ENCODE measurements at places on chromosomes 5 and 9.

DNA sequence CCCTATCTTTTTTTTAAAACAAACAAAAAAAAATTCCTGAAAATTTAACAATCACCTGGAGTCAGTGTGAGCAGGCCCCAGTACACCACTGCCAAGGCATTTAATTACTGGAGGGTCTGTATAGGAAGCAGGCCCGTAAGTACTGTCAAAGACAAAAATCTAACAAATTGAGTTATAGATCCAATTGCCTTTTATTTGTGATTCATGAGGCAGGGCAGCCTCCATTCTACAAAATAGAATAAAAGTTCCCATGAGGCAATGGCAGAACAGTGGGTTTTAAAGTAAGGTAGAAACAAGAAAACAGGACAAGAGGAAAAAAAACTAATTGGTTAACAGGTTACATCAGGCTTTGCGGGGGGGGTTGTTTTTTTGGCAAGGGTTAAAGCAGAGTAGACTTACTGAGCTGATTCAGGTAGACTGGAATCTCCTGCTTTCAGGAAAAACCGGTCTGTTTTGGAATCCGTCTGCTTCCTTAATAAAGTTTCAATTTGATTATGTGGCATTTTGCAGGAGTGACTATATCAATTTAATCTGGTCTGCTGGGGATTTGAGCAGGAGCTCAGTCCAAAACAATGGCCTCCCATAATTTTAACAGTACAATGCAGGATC, 48.9 kb downstream of the AUH start:
- no peak for DNase-seq

GRCh38 chr9:607417-607816, 234.1 kb upstream of the DMRT1 start:
- no peak for DNase-seq

GRCh38 chr9:2209400-2209799, 194.3 kb downstream of the SMARCA2 start:
- DNase-seq: peak; percentile 65

GRCh38 chr5:161030229-161030628, 178.2 kb upstream of the ATP10B start:
- no peak for DNase-seq

DNA sequence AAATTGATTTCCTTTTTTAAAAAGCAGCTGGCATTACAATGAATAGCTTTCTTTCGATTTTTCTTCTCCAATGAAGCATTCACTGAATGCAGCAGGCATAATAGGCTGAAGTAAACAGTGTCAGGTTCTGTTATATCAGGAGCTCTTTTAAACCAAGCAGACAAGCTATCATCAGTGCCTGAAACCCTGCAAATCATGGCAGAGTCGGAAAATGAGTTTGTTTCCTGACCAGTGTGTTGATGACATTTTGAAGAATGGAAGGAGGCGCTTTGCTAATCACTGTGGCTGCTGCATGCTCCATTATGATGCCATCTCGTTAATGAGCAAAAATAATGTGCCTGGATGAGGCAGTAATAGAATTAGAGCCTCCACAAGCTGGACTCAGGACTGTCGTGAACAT, 284.5 kb downstream of the ZNF608 start:
- no peak for DNase-seq

DNA sequence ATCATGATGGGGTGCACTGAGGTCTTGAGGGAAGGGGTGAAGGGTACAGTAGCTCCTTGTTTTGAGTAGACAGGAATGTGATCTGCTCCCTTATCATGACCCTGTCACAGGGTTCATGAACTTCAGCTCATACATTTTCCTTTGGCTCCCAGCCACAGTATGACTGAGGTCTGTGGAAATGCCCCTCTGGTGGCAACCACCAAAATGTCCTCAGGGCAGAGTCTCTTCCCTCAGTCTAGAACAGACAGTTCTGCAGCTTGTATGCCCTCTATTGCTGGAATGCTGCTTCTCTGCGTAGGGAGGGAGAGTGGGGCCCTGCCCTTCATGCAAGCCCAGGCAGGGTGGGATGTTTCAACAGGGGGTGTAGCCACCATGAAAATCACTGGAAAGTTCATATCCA, 53.8 kb upstream of the SNCAIP start:
- DNase-seq: no peak

- DNase-seq: no peak
Measured at GRCh38 chr9:76999261-76999660, 20.2 kb upstream of the FOXB2 start.

- no peak for DNase-seq
Measured at GRCh38 chr9:131672451-131672850, 67.4 kb downstream of the RAPGEF1 start.

- no peak for DNase-seq
Measured at GRCh38 chr5:122376250-122376649, 64.2 kb downstream of the SNCAIP start.

DNA sequence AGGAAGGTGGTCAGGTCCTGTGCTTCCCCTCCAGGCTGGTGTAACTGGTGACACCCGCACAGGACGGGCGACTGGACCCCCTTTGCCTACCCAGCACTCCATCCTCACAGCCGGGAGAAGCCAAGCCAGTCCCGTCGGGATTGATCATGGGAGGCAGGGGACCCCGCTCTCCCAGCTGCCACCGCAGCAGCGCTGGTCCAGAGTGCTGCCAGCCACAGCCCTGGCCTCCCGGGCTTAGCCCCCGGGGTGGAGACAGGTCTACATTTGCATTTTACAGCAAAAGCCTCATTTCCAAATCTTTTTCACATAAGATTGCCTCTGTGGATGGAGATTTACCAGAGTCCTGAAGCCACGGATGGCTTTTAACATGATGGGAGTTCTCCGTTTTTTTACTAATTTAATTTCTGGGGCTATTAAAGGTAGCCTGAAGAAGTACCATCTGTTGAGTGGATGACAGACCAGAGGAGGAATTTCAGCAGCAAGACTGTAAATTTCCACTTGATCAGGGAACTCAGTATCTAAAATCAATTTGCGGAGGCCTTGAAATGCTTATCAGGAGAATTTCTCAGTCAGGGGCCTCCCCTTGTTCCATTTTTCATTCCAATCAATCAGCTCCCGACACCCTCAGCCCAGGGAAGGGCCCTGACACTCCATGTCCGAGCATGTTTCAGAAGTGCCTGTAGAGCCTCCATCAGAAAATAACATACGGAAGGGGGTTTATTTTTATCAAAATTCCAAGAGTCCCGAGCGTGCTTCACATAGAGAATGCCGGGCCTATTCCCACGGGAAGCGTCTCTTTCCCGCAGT, 80.6 kb downstream of the OLFM1 start:
- DNase-seq: no peak

DNA sequence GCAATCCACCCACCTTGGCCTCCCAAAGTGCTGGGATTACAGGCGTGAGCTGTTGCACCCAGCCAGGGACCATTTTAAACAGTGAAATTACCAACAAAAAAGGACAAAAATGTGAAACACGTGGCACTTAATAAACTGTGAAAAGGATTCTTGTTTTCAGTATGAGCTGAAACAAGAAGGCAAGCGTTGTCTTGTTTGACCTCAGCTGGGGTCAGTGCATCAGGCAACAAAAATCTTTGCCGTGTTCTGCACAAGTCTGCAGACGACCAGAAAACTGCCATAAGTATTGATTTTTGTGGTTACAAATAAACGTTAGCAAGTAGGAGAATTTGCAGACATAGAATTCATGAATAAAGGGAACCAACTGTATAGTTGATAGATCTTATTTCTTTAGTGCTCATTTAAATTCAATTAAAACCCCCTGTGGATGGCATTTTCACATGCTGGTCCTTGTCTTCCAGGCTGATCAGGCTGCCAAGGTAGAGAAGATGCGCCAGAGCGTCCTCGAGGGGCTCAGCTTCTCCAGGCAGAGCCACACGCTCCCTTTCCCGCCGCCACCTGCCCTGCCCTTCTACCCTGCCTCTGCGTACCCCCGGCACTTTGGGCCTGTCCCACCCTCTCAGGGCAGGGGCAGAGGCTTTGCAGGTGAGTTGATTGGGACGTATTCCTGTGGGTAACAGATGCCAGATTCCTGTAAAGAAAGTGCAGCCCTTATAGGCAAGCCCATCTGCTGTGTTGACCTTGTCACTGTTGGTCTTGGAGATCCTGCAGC, 18.8 kb upstream of the PHF2 start:
- no peak for DNase-seq

GRCh38 chr9:103364753-103365152, 369.6 kb downstream of the CYLC2 start:
- no peak for DNase-seq

DNA sequence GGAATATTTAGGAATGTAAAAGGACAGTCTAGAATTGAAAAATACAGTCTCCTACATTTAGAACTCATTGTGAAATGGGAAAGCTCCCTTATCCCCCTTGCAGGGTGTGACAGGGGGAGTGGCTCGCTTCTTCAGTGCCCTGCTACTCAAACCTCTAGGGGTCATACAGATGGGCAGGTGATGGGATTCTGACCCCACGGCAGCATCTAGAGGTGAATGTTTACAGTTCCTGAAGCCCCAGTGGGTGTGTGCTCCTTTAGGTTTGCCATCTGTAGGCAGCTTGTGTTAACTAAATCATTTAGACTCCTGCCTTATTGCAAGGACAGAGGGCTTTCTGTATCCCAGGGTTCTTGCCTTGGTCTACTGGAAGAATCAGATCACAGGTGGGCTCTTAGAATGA, 271.0 kb upstream of the MPDZ start:
- DNase-seq: no peak

- no peak for DNase-seq
Measured at GRCh38 chr9:23073136-23073535, 626.5 kb downstream of the DMRTA1 start.

DNA sequence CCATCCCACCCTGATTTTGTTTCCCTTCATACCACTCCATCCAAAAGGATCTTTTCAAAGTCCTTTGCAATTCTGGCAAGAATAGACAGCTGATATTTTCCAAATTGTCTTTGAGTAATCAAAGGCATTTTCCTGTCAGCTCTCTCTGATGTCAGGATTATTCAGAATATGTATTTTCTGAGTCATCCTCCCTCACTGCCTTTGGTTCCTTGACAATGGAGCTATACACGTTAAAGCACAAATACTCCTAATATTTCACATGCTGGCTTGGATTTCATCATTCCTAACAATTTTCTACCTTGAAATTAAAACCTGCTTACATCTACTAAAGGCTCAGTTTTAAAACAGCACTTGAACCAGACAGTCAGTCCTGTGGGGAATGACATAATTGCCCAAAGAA, 379.4 kb downstream of the GADD45G start:
- DNase-seq: no peak

DNA sequence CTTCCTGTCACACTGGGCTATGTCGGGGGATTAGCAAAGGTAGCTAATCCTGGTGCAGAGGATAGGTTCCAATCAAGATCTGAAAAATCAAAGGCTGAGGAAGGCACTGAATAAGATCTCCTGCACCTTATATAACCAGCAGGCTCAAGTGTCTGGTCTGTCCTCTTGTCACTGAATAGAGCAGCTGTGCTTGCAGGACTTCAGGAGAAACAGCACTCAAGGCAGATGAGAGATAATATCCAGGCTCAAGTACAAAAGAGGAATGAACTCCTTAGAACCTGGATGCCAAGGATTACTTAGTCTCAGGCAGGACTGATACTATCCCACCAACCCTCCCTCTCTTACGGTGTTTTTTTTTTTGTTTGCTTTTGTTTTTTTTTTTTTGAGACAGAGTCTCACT, 108.8 kb upstream of the LRRTM2 start:
- DNase-seq: no peak

DNA sequence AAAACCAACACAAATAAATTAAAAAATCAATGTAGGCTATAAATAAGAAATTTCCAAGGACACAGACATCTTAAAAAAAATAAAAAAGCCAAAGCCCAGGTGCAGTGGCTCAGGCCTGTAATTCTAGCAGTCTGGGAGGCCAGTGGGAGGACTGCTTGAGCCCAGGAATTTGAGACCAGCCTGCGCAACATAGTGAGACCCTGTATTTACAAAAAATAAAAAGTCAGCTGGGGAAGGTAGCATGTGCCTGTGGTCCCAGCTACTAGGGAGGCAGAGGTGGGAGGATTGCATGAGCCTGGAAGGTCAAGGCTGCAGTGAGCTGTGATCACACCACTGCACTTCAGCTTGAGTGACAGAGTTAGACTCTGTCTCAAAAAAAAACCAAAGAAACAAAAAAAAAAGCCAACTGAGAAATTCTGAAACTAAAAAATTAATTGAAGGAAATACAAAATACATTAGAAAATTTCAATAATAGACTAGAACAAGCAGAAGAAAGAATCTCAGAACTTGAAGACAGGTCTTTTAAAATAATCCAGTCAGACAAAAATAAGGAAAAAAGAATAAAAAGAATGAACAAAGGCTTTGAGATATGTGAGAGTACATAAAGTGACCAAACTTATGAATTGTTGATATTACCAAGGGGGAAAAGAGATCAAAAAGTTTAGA, 149.5 kb upstream of the PANK3 start:
- DNase-seq: no peak

Measured in hematopoietic multipotent progenitor cell treated with erythropoietin and hydrocortisone succinate and interleukin-3 and kit ligand, for 4 days (in vitro differentiated cells).